Bone marrow (tissue), 2 donors: ENCODE measurements at places on chromosomes 1 and 21.

GRCh38 chr1:6100861-6101783 lies 55.4 kb downstream of the KCNAB2 start:
- DNase-seq = no peak

DNA sequence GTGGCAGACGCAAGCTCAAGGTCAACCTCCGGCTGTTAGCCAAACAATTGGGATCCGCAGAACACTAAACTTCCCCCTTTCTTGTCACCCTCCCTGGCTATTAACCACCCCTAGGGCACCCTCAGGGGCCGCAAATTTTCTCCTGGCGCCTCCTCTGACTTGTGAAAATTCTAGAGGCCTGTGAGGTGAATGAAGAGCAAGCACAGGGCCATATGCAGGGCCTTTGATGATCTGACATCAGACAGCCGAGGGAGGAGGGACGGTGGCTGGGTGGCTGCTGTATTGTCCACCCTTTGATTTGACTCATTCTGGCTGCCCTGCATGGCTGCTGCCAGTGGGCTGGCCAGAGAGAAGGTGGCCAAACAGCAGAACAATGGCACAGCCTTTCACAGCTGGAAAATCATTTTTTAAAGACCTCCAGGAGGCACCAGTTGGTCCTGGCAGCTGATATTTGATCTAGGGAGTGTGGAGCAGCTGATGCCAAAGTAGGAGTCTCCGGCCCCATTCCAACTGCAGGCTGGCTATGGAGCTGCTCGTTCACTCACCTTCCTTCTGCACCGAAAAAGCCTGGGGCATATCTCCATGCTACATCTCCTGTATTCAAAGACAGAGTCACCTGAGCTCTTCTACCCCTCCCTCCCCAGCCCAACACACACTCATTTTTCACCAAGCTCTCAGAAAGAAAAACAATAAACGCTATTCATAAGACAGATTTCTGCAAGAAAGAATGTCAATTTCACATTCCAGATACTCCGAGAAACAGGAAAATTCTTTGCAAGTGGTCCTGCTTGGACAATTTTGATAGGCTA lies 44.9 kb upstream of the BARHL2 start:
- DNase-seq = no peak

- peak; percentile 24 for DNase-seq
Observed at GRCh38 chr1:36203554-36204346, 20.5 kb upstream of the THRAP3 start.

DNA sequence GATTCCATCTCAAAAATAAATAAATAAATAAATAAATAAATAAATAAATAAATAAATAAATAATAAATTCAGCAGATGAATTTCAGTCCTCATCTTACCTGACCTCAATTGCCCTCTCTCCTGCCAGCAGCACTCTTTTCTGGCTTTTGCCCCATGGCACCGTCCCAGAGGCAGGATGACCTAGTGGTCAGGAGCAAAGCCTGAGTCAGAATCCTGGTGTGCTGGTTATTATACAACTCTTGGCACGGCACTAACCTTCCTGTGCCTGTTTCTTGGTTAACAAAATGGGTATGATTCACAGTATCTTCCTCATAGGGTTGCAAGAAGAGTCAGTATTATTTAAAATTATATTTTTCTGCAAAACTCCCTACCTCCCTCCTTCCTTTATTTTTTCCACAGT lies 43.0 kb downstream of the NKAIN1 start:
- DNase-seq = no peak

- DNase-seq = no peak
Observed at GRCh38 chr1:227756172-227756959, 21.1 kb downstream of the SNAP47 start.

GRCh38 chr1:216815260-216816131 lies 92.3 kb upstream of the ESRRG start:
- no peak for DNase-seq

DNA sequence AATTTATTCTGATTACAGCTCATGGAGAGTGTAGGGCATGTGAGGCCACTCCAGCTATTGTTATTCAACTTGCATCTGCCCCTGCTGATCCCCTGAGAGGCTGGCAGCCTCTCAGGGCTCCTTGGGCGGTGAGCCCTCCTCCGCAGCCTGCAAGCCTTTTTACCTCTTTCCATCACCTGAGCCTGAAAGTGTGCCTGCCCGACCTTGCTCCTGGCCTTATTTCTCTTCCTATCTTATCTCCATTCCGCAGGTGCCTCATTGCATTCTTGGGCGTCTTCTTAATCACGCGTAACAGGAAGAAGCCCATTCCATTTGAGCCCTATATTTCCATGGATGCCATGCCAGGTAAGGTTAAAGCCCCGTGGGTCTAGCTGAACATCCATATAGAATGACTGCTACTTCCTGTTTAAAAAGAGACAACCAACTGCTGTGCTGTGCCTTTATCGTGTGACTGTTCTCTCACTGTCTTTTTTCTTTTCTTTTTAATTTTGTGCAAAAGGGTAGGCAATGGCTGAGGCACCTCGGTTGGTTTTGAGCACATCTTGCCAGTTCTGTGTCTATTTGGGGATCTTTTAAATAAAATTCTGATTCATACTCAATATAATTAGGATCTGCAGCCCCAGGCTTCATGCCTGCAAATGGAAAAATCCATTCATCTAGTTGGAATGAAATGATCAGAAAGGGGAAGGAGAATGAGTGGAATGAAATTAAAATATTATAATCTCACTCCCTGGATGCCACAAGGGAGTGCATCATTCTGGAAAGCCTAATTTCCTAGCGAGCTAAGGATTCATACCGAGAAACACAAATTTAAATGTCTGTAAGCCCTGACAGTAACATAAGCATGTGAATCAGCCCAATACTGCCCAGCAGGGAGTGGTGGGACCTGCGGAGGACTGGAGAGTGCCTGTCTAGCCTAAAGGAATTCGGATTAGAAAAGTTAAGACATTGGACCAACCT lies 38.6 kb upstream of the RCAN3 start:
- no peak for DNase-seq

GRCh38 chr1:48047116-48047515 lies 49.9 kb upstream of the TRABD2B start:
- no peak for DNase-seq
